Activated T-helper 1 cell treated with anti-CD3 and anti-CD28 coated beads, Interleukin-12 subunit alpha, Interleukin-12 subunit beta, Interleukin-2, Interleukin-4 antibody, amounts not matched to agents 30 ng/mL and 10 ng/mL and 1 ng/mL, durations not matched to agents 14 hours and 24 hours and 36 hours (primary cell): ENCODE measurements at places on chromosomes 7 and 10. TPM values are rescaled to one million over a fixed set of nuclear protein-coding genes. Genes with fewer than 3 reads are reported as not detected.

DNA sequence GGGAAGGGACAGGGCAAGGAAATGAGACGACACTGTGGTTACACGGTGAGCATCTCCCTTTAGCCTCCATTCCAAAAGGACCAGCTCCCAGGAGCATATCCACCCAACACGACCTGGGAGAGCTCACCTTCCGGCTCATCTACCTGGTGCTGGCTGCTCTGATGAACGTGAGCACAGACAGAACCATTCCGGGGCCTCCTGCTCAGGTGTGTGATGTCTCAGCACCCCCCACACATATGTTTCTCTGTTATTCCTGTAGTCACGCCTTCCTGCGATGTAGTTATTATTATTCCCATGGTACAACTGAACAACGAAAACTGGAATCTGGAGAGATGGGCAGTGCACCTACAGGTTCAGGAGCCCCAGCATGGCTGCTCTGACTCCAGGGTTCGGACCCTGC lies 20.5 kb upstream of the GPR26 start:
- H3K4me1 ChIP-seq = no peaks in the 10 kb centered on the region
- no peak for DNase-seq
- no peak overlapping the region for H3K4me3 ChIP-seq
- no peaks in the 10 kb centered on the region for H3K36me3 ChIP-seq
- no peak overlapping the region for H3K27ac ChIP-seq

Gene DNAJC12
- total RNA-seq = 25.0 and 27.2 TPM in 2 replicates

DNA sequence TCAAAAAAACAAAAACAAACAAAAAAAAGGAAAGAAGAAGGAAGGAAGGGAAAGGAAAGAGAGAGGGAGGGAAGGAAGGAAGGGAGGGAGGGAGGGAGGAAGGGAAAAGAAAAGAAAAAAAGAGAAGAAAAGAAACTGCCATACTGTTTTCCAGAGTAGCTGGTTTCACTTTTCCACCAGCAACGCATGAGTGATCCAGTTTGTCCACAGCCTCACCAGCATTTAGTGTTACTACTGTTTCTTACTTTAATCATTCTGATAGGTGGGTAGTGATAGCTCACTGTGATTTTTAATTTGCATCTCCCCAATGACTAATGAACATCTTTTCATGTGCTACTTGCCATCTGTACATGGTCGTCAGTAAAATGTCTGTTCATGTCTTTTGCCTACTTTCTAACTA lies 9.6 kb downstream of the GSTK1 start:
- no peak overlapping the region for H3K4me3 ChIP-seq
- H3K36me3 ChIP-seq = peaks cover 34% of the 10 kb centered on the region
- H3K27me3 ChIP-seq = no peaks in the 10 kb centered on the region
- DNase-seq = no peak

DNA sequence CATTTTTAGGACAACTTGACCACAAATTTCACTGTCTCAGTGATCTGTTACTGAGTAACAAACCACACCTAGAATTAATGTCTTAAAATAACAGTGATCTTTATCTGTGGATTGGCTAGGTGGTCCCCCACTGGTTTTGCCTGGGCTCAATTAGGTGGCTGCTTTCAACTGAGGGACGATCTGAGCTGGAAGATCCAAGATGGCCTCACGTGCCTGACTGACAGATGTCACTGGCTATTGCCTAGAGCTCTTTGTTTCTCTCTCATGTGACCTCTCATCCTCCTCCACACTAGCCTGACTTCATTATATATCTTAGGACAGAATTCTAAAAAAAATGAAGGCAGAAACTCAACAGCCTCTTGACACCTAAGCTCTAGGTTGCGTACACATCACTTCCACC lies 59.7 kb downstream of the HACD1 start:
- DNase-seq = no peak
- no peaks in the 10 kb centered on the region for H3K36me3 ChIP-seq
- no peaks in the 10 kb centered on the region for H3K4me1 ChIP-seq
- H3K4me3 ChIP-seq = no peak overlapping the region
- H3K27ac ChIP-seq = no peak overlapping the region

Gene UPK3B
- total RNA-seq = 1.1 and 1.2 TPM in 2 replicates

GRCh38 chr7:74401137-74401859 lies 52.4 kb upstream of the GTF2IRD1 start:
- H3K27ac ChIP-seq = no peak overlapping the region
- no peak overlapping the region for H3K4me3 ChIP-seq
- H3K4me1 ChIP-seq = no peaks in the 10 kb centered on the region

Gene ABCF2
- total RNA-seq = 81.7 and 85.4 TPM in 2 replicates

DNA sequence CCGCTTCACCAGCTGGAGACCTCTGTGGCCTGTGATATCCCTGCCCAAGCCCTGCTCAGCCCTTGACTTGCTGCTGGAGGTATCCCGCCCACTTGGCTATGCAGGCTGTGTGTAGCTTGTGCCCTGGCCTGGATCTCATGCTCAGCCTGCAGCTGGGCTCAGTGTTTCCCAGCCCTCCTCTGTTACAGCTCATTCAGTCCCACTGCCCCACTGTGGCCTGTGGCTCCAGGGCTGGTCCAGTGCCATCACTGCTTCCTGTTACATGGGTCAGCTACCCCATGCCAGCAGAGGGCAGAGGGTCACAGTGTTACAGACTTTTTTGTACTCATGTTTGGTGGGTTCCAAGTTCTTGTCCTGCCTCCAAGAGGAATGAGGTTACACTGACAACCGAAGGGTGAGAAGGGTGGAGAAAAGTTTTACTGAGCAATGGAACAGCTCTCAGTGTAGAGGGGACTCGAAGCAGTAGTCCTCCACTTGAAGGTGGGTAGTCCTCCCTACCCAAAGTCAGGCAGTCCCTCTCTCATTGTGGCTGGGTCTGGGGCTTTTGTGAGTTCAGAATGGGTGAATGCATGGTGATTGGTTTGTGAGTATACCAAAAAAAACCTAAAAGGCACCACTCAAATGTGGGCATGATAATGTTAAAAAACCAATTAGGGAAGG lies 100.4 kb downstream of the ANKRD7 start:
- no peak overlapping the region for H3K4me3 ChIP-seq
- no peak overlapping the region for H3K27ac ChIP-seq
- no peak for DNase-seq
- H3K4me1 ChIP-seq = peaks cover 5% of the 10 kb centered on the region
- H3K27me3 ChIP-seq = peaks cover 11% of the 10 kb centered on the region

DNA sequence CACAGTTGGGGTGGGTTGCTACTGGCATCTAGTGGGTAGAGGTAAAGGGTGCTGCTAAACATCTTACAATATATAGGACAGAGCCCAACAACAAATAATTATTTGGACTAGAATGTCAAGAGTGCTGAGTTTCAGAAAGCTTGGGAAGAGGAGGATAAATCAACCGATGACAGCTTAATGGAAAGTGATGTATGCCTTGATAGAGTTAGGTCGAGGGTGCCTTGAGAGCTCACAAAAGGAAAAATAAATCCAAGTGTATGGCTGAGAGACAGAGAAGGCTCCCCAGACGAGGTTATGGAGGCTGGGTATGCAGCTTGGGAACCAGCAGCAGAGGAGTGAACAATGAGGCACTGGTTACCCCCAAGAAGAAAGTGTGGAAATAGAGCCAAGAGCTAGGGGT lies 211.1 kb downstream of the HDAC9 start:
- H3K27me3 ChIP-seq = peaks cover 4% of the 10 kb centered on the region
- no peaks in the 10 kb centered on the region for H3K36me3 ChIP-seq
- no peak for DNase-seq
- no peak overlapping the region for H3K4me3 ChIP-seq

DNA sequence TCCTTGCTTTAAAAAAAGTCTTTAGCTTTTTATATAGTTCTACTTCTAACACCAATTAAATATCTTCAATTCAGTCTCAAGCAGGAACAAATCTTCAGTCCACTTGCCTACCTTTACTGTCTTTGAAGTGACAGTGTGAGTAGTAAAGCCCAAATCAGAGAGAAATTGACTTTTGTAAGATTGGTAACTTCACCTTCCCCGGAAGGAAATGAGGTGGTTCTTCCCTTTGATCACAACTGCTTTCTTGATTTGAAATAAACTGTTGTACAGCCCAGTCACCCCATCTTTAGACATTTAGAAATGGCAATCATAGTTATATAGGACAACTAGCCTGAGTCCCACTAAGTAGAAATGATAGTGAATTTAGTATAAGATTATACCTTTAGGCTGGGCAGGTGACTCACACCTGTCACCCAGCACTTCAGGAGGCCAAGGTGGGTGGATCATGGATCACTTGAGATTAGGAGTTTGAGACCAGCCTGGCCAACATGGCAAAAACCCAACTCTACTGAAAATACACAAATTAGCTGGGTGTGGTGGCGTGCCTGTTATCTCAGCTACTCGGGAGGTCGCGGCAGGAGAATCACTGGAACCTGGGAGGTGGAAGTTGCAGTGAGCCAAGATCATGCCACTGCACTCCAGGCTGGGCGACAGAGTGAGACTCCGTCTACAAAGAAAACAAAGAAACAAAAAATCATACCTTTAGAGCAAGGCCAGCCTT lies 4.7 kb downstream of the FAS start:
- peaks cover 13% of the 10 kb centered on the region for H3K36me3 ChIP-seq
- peak overlapping the region; percentile 51 for H3K4me3 ChIP-seq
- H3K4me1 ChIP-seq = peaks cover 81% of the 10 kb centered on the region

- DNase-seq = no peak
- H3K27me3 ChIP-seq = peaks cover 3% of the 10 kb centered on the region
- no peaks in the 10 kb centered on the region for H3K36me3 ChIP-seq
- no peak overlapping the region for H3K4me3 ChIP-seq
- peaks cover 8% of the 10 kb centered on the region for H3K4me1 ChIP-seq
- H3K27ac ChIP-seq = no peak overlapping the region
Observed at GRCh38 chr10:5600908-5601307, 65.5 kb downstream of the ASB13 start.

DNA sequence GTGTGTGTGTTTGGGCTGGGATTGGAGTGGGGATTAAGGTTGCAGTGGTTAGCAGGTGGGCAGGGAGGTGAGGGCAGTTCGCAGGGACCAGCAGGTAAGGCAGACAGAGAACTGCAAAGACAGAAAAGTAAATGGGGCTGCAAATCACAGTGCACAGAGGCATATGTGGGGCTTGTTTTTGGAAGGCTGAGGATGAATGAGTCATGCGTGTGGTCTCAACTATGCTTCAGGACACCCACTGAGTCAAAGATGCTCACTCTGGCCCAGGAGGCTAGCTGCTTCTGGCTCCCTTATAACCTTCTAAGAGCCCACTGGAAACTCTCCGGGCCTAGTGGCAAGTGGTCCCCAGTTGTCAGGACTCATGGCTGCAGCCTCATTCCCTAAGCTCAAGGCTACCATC lies 118.2 kb downstream of the ZNF248 start:
- H3K27me3 ChIP-seq = no peaks in the 10 kb centered on the region
- H3K4me1 ChIP-seq = no peaks in the 10 kb centered on the region
- DNase-seq = no peak
- no peak overlapping the region for H3K4me3 ChIP-seq
- H3K27ac ChIP-seq = no peak overlapping the region
- no peaks in the 10 kb centered on the region for H3K36me3 ChIP-seq

DNA sequence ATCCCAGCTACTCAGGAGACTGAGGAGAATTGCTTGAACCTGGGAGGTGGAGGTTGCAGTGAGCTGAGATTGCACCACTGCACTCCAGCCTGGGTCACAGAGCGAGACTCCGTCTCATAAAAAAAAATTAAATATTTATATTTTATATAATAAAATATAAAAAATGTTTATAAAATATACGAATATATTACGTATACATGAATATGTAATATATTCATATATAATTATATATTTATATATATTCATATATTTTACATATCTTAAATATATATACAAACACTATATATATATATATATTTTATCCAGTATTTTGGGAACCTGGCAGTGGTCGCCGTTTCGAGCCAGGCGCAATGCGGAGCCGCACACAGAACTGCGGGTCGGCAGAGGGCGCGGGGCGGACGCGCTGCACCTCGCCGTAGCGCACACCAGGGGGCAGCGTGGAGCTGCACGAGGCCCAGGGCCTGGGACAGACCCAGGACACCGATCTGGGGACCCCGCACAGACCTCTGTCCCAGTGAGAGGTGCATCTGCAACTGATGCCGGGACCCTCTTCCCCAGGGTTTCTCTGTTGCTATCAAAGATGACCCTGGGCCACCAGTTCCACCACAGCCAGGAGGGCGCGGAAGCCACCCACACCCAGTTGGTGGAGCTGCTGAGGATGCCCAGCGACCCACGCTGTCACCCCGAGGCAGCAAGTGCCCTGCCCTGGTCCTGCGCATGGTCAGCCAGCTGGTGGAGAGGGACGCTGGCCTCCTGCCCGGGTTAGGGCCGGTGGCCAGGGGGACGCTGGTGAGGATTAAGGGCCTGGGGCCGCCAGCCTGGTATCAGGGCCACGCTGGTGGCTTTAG lies 22.7 kb downstream of the AP5Z1 start:
- no peak overlapping the region for H3K27ac ChIP-seq
- peak; percentile 52 for DNase-seq
- no peaks in the 10 kb centered on the region for H3K4me1 ChIP-seq
- peaks cover 8% of the 10 kb centered on the region for H3K36me3 ChIP-seq
- no peak overlapping the region for H3K4me3 ChIP-seq

Gene LIPF
- not detected in 2 replicates for total RNA-seq
